ENCODE measurements at places on chromosomes 5 and 9.

DNA sequence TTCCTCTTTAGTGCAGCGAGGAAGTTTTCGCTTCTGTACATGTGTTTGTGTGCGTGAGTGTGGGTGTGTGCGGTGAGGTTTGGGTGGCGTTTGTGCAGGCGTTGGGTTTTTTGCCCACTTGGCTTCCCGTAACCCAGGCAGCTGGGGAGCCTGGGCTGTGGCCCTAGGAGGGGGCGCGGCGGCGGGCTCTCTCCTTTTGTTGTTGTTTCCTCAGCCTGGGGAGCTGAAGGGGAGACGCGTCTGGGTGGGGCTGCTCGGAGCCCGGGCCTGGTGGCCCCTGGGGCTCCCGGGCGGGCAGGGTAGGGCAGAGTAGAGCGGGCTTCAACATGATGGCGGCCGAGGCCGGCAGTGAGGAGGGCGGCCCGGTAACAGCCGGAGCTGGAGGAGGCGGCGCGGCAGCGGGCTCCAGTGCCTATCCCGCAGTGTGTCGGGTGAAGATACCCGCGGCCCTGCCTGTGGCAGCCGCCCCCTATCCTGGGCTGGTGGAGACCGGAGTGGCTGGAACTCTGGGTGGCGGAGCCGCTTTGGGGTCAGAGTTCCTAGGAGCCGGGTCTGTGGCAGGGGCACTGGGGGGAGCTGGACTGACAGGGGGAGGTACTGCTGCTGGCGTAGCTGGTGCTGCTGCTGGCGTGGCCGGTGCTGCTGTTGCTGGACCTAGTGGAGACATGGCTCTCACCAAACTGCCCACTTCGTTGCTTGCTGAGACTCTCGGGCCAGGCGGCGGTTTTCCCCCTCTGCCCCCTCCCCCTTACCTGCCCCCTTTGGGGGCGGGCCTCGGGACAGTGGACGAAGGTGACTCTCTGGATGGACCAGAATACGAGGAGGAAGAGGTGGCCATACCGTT, 665 bp downstream of the RASA1 start:
- peak; percentile 6 for DNase-seq

DNA sequence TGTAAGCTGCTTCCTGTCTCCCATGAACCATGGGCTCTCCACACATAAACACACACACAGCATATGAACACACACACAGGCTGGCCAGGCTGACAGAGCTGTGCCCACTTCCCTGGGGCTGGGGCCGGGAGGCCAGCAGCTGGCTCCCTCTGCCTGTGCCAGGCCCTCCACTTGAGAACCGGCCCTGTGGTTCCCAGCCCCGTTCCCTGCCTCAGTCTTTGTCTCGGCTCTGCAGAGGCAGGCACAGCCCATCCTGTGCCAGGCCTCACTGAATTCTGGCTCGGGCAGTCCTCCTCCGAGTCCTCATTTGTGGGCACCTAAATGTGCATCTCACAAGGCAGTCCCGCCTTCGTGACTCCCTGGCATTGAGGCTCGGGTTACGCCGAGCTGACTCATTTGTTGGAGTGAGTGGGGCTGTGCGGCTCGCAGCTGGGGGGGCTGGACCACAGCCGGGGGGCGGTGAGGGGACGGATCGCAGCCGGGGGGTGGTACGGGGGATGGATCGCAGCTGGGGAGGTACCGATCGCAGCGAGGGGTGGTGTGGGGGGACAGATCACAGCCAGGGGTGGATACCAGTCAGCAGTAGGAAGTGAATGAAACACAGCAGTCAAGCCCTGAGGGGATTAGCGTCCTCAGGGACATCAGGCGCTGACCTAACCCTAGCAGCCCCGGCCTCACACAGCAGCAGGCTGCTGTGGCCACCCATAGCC, 72.3 kb downstream of the PSMB7 start:
- DNase-seq: peak; percentile 63

GRCh38 chr5:137273511-137273910, 225.6 kb downstream of the SPOCK1 start:
- no peak for DNase-seq

DNA sequence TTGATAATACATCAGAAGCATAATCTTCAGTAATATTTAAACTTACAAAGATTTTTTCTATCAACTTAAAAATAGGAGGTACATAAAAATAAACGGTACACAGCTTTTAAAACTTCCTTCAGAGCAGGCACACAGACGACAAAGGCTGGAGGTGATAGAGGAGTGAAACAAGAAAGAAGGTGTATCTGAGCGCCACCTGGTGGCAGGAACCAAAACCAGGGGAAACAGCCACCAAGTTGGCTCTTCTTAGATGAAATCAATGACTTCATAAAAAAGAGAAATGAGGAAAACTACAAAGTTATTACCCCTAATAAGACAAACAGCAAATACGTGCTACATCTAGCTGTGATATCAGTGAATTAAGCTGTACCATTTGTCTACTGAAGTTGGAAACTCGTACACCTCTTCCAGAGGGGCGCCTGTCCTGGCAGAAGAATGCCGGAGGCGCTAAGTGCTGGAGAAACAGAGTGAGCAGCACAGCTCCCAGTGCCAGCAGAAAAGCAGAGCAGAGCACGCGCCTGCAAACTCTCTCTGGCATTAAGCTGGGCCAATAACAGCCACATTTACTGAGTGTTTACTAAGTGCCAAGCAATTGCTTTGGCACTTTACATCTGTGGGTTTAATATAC, 85.9 kb downstream of the SETX start:
- no peak for DNase-seq

DNA sequence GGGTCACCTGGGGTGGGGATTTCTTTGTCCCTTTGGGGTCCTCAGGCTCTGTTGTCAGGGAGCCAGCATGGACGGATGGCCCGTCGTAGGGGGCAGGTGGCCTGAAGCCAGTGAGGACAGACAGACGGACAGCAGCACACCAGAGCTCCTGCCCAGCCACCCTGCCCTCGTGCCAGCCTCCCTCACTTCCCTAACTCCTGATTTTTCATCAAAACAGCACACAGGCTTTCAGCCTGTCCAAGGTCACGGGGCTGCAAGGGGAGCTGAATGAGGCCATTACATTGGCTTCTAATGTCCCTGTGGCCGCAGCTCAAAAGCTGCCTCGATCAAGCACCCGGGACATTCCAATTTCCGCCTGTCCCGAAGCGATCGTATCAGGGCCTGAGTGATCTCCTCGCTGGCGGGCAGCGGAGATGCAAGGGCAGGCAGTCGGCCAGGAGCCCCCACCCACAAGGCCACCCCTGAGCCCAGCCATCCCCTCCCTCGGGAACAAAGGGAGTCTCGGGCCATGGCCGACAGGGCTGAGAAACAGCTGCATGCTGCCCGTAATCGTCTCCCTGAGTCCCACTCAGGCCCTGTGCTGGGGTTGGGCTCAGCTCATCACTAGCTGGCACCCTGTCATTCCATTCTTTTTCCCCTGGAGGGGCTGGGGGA, 50.5 kb upstream of the RNU6ATAC start:
- DNase-seq: no peak

DNA sequence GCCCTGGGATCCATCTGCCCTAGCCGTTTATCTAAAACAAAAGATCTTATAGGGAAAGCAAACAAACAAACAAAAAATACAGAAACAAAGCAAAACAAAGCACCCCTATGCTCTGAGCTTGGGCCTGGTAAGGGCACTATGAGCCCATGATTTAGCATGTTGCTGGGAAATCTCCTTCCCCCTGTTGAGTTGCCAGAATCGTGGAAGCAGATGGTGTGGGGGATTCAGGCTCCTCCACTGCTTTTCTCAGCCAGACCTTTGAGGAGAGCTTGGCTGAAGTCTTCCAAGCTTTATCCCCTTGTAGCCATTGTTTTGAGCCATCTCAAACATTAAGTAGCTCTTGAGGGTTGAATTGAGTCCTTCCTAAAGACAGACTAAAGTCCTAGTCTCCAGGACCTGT, 29.9 kb downstream of the TMC1 start:
- DNase-seq: no peak

DNA sequence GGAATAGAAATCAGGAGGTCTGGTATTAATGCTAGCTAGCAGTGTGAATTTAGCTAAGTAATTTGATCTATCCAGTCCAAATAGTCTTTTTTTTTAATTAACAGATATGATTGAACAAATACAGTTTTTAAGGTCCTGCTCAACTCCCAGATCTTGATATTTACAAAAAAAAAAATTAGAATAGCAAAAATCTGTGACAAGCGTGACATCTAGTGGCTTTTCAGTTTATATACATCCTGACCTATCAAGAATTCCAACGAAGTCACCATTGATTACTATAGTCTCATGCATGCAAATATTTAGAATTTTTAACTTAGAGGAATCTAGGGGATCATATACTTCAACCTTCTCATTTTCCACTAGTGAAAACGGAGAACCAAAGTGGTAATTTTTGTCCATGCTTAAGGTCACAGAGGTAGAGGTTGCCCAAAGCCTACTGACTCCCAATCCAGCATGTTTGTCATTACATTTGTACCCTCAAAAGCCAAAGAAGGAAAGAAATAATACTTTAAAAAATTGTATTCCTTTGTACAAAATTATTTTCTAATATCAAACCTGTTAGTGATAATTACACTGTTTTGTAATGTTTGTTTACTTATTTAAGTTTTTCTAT, 17.6 kb upstream of the TARS1 start:
- DNase-seq: no peak

GRCh38 chr5:54526604-54527288, 9.2 kb downstream of the SNX18 start:
- no peak for DNase-seq

DNA sequence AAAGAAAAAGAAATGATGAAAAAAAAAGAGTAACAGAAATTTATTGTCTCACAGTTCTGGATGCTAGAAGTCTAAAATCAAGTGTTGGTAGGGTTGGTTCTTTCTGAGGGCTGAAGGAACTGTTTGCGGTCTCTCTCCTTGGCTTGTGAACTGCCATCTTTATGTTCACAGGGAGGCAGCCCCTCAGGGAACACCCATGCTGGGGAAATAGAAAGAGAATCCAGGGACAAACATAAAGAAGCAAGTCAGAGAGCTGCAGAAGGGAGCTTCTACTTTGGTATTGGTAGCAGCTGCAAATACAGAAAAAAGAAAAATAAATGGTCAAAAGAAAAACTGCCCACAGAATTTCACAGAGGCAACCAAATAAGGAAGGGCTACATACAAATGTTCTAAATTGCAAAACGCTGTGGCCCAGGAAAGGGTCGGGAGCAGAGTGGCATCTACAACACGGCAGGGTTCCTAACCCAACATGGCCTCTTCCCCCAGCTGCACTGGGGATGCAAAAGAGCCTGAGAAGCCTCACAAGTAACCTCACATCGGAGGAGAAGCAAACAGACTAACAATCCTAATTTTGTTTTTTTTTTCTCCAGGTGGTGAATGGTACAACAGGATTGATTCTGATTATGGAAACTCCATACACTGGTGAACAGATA, 37.4 kb downstream of the ELOVL7 start:
- DNase-seq: no peak

DNA sequence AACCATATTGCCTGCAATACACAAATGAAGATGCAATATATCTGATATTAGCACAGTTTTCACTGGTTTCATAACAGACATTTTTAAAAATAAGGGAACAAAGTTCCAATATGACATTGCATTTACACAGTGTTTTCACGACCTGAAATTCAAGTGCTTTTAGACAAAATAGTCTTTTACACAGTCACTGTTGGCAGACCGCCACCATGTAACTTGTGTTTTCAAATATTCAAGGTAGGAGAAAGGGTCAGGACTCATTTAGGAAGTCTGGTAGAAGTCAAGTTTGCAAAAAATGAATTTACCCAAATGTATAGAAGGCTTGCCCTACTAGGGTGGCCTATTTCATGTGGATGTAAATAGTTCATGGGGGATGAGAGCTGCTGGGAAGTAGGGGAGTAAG, 98.1 kb upstream of the TAS2R1 start:
- no peak for DNase-seq

GRCh38 chr9:5909976-5910375, 19.3 kb downstream of the MLANA start:
- DNase-seq: no peak

DNA sequence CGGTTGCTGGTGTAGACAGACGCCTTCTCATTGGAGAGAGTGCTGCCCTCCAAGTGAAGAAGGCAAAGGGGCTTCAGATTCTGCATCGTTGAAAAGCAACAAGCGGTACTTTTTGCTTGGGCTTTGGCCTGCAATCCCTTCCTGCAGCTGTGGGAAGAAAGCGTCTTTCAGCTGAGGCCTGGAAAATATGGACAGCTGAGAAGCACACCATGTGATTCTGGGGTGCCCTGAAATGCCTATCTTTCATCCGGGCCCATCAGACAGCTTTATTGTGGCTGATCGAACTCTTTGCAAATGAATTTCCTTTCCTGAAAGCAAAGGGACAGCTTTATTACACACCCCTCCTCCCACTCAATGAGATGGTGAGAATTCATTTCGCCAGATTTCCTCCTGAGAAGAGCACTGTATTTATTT, 74.0 kb downstream of the NSG2 start:
- DNase-seq: no peak

DNA sequence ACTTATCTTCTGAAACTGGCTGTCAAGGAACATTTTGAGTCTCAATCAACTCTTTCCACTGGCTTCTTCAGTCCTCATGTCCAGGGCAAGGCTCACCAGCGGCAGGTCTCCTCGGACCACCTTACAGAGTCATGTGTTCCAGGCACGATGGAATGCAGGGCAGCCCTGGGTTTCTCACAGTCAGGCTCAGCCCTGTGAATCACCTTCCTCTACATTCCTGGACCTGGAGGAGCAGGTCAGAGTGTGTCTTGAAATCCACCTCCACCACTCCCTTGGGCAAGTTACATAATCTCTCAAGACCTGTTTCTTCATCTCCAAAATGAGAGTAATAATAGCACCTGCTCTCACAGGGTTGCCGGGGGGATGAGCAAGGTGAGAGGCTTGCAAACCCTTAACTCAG, 16.0 kb downstream of the ENC1 start:
- DNase-seq: no peak

DNA sequence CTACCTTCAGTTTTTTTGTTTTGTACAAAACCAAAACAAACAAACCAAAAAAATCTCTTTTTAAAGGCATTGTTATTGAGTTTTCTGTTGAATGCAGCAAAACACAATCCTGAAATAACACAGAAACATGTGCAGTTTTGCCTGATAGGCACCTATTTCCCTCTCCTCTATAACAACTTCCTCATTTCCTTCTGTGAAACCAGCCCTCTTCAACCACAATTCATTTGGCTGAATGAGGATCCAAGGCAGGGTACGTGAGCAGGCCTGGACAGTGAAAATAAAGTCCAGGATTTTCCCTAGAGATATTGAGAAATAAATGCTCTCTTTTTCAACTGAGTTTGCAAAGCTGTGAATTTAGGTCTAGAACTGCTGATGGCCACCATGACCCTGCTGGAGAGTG, 134.8 kb upstream of the LARP1 start:
- no peak for DNase-seq

DNA sequence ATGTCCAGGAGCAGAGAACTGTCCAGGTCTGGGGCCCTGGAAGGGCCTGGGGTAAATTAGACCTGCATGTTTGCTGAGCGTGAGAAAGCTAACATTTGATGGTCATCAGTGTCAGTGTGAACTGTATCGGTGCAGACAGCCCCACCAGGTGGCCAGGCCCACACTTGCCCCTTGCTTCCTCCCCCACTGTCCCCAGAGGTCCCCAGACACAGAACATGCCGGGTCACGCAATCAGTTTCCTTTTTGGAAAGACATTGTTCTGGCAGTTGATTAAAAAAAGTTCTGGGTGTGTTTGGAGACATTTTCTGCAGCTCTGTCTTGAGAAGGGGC, 1.5 kb downstream of the NKD2 start:
- DNase-seq: no peak

GRCh38 chr5:14781106-14781505, 90.5 kb downstream of the ANKH start:
- DNase-seq: no peak

GRCh38 chr5:107248066-107248695, 422.6 kb downstream of the EFNA5 start:
- DNase-seq: no peak

Measured in BJ (cell line).